C1 segment of cervical spinal cord (tissue), 14 donors: ENCODE measurements at places on chromosomes 5 and 9.

DNA sequence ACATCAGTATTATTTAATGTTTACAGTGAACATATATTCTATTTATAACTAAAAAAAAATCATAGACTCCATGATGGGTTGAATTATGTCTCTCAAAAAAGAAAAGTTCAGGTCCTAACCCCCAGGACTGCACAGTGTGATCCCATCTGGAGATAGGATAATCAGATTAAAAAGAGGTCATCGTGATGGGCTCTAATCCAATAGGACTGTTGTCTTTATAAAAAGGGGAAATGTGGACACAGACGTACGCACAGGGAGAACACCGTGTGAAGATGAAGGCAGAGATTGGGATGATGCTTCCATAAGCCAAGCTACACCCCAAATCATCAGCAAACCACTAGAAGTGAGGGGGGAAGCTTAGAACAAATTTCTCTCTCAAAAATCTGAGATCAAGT is 221.4 kb downstream of the SNX18 start:
- no peak for DNase-seq

DNA sequence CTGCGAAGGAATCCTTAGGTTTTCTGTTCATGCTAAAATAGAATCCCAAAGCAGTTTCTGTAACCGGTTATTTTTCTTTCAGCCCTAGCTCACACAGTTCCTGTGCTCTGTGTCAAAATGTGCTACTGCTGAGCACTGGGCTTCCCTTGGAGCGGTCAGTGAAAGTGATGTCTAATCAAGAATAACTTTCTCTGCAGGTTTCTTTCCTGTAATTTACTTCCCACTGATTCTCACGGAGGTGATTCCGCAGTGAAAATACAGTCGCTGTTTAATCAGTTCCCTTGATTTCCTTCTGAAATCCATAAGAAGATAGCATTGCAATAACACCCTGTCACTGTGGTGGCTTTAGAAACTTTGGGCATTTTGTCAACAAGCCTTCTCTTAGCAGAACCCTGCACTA is 112.0 kb upstream of the ISL1 start:
- no peak for DNase-seq

GRCh38 chr5:36150676-36151433 is 832 bp downstream of the LMBRD2 start:
- no peak for DNase-seq

- DNase-seq: no peak
Observed at GRCh38 chr5:68054638-68055037, 160.9 kb upstream of the PIK3R1 start.

- no peak for DNase-seq
Observed at GRCh38 chr5:68041293-68041692, 174.3 kb upstream of the PIK3R1 start.

GRCh38 chr5:150587856-150588595 is 52.4 kb upstream of the SYNPO start:
- no peak for DNase-seq
